Psoas muscle (tissue), 8 donors: ENCODE measurements at places on chromosomes 12 and 14.

DNA sequence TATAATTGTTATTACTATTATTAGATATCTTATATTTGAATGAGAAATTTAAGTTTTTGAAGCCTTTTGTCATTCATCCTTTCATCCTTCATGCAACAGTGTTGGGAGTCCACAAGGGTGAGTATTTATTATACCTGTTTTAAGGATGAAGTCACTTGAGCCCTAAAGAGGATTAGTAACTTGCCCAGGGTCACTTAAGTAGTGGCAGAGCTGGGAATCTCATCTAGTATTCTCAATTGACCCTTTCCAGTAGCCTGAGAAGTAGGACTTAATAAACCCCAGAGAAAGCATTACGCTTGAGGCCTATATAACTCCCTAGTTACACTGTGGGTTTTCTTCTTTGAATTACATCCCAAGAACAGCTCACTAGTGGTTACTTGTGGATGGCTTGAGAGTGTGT lies 119.8 kb downstream of the SRGAP1 start:
- H3K27me3 ChIP-seq = peaks cover 2% of the 10 kb centered on the region
- no peaks in the 10 kb centered on the region for H3K36me3 ChIP-seq
- no peak for DNase-seq
- no peak overlapping the region for H3K27ac ChIP-seq
- no peaks in the 10 kb centered on the region for H3K4me1 ChIP-seq

- H3K27ac ChIP-seq = no peak overlapping the region
- no peaks in the 10 kb centered on the region for H3K4me1 ChIP-seq
- DNase-seq = no peak
- no peaks in the 10 kb centered on the region for H3K36me3 ChIP-seq
- H3K27me3 ChIP-seq = no peaks in the 10 kb centered on the region
Observed at GRCh38 chr14:79583738-79584408, 627.4 kb downstream of the DIO2 start.

GRCh38 chr12:120316798-120317223 lies 10.8 kb downstream of the PLA2G1B start:
- H3K4me3 ChIP-seq = peak overlapping the region; percentile 70
- H3K27me3 ChIP-seq = no peaks in the 10 kb centered on the region
- H3K36me3 ChIP-seq = no peaks in the 10 kb centered on the region
- no peak for DNase-seq
- H3K4me1 ChIP-seq = peaks cover 7% of the 10 kb centered on the region

GRCh38 chr14:61661471-61662400 lies 33.6 kb upstream of the HIF1A start:
- no peaks in the 10 kb centered on the region for H3K36me3 ChIP-seq
- no peaks in the 10 kb centered on the region for H3K27me3 ChIP-seq
- H3K27ac ChIP-seq = no peak overlapping the region
- H3K4me3 ChIP-seq = no peak overlapping the region

DNA sequence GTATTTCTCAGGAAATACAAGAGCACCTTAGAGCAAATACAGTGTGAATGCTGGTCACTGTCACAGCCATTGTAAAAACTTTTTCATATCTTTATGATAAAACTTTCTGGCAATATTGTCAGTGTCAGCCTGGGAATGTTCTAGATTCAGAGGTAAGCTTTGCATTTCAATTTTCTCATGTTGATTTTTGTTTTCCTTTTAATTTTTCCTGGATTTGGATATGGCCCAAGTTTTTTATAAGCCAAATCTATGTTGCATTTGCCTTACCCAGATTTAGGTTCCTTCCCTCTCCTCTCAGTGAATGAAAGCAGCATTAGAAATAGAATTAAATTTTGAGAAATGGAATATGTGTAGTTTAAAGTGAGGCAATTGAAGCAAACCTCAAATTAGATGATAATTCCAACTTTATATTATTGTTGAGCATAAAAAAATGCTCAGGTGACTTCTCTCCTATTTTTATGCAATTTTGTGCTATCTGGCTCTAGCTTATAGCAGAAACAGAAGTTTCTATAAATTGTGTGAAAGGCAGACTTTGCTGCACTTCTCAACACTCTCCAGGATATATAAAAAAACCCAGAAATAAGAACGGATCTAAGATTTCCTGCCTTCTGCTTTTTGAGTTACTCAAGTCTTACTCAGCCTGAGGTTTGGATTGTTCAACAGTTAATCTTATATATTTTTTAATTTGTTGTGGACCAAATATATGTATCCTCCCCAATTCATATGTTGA lies 368.2 kb upstream of the PRICKLE1 start:
- no peaks in the 10 kb centered on the region for H3K27me3 ChIP-seq
- H3K27ac ChIP-seq = no peak overlapping the region
- H3K4me1 ChIP-seq = no peaks in the 10 kb centered on the region
- no peak for DNase-seq
- H3K4me3 ChIP-seq = no peak overlapping the region

DNA sequence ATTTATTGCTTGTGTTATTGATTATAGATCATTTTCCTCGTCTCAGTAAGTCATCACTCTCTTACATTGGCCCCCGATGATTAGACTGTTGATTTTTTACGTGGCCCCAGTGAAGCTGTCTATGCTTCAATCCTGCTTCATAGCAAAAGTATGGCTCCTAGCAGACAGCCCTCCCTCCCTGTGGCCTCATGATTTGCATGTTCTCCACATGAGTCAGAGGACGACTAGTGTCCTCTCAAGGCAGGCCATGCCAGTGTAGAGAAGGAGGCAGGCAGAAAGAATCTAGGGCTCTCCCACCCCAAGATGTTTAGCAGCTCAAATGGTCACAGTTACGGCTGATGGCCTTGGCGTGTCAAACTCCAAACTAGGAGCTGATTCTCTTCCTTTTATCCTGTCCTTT lies 59.6 kb downstream of the FIGNL2 start:
- H3K27ac ChIP-seq = no peak overlapping the region
- no peak for DNase-seq
- H3K4me1 ChIP-seq = no peaks in the 10 kb centered on the region
- H3K36me3 ChIP-seq = no peaks in the 10 kb centered on the region
